Hematopoietic multipotent progenitor cell (in vitro differentiated cells): ENCODE measurements at places on chromosomes 4 and X.
A peak's percentile ranks its signal among the peaks of the same experiment; 100 is the strongest.

GRCh38 chr4:42523066-42523718, 125.9 kb downstream of the SHISA3 start:
- no peak for DNase-seq

DNA sequence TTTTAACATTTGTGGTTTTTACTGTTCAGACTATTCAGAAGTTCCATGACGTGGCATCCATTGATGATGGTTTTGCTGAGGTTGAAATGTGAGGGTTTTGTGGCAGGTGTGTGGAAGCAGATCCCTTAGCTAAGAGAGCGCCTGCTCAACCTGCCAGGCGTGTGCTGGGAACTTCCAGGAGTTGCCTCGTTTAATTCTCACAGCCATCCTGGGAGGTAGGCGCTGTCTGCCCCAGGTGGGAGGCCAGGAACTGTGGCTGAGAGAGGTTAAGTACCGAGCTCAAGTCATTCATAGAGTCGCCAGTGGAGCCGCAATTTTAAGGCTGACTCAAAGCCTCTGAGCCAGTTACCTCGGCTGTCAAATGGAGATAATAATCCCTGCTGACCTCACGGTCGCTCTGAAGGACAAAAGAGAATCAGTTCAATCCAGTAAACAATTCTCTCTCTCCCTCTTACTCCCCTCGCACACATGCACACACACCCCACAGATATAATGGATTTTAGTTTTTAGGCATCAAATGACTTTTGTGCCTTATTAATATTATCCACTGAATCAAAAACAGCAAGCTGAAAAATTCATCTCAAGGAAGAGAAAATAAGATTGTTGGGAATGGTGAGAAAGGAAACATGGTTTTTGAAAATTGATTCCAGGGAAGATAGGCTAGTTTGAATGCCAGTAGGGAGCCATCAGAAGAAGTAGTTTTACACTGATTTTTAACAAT, 171.3 kb downstream of the PTTG2 start:
- DNase-seq = peak; percentile 41

DNA sequence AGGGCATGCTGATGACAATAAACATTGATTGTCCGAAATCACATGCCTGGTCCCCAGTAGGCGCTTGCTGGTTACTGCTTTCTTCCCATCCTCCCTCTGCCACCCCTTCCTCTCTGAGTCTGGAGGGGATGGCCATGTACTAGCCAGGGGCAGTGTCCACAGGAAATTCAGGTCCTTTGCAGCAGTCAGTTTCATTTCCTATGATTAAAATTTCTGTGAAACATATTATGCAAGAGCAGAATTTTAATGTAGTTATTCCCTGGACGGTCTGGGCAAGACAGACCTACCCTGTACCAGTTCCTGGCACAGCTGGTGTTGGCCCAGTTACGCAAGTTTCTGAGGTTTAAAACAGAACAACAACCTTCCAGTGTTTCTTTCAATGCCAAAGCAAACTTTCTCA, 28.2 kb upstream of the TLR2 start:
- no peak for DNase-seq

DNA sequence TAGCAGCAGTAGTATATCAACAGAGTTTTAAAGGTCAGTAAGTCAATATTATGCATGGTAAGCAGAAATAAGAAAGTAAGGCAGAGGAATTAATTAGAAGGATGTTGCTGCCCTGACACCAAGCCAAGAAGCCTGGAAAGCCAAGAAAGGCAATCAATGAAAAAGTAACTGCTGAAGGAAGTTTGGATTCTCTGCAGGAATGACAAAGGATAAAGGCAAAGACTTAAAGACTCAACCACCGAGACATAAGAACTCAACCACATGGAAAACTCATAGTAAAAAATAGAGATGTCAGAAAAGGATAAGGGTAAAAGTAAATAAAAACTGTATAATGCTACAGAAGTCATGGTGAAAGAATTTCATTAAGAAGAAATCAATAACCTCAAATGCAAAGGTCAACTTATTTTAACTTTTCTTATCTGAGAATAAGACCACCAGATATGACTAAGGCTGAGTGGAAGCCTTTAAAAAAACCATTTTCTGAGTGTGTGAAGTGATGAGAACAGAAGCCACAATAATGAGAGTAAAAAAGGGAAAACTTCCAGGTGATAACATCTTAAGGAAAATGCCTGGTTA, 55.2 kb downstream of the NEK1 start:
- DNase-seq = no peak

GRCh38 chrX:19443869-19444526, 71.3 kb downstream of the MAP3K15 start:
- no peak for DNase-seq

DNA sequence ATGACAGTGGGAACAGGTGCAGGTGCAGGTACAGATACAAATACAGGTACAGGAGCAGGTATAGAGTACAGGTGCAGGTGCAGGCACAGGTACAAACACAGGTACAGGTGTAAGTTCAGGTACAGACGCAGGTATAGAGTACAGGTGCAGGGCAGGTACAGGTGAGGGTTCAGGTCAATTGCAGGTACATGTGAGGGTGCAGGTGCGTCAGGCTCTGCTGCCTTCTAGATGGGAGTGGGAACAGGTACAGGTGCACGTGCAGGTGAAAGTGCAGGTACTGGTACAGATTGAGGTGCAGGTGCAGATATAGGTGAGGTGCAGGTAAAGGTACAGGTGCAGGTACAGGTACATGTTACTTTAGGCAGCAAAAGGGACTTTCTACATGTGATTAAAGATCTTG, 85.7 kb downstream of the CRLF2 start:
- no peak for DNase-seq

DNA sequence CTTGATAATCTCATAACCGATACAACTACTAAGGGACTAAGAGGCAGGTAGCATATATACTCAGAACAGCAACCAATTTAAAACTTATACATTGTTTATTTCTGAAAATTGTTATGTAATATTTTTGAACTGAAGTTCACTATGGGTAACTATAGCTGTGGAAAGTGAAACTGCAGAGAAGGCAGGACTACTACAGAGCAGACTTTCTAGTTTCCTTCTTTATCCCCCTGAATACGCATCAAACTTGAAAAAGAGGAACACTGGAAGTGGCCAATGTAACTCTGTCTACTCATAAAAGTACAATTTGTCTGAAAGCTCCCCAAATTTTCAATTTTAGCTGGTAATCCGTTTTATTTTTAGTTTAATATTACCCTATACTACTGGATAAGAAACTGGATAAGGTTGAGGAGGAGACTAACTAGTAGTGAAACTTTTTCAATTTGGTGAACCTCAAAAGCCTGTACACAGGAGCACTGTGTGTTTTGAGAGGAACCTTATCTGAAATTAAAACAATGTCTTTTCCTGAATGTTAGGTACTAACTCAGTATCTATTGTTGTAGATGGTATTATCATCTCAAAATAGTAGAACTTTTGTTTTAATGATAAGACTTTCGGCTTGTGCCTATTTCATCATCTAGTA, 225.8 kb downstream of the GABRG1 start:
- DNase-seq = peak; percentile 8

GRCh38 chrX:100698551-100698950, 33.4 kb downstream of the SYTL4 start:
- peak; percentile 15 for DNase-seq

GRCh38 chrX:275967-276580, 5.1 kb upstream of the PLCXD1 start:
- DNase-seq = peak; percentile 33

GRCh38 chrX:108285356-108285755, 152.9 kb downstream of the COL4A6 start:
- no peak for DNase-seq

GRCh38 chrX:12174358-12174757, 36.1 kb downstream of the FRMPD4 start:
- no peak for DNase-seq

- no peak for DNase-seq
Observed at GRCh38 chr4:95216636-95217035, 332.1 kb downstream of the UNC5C start.

DNA sequence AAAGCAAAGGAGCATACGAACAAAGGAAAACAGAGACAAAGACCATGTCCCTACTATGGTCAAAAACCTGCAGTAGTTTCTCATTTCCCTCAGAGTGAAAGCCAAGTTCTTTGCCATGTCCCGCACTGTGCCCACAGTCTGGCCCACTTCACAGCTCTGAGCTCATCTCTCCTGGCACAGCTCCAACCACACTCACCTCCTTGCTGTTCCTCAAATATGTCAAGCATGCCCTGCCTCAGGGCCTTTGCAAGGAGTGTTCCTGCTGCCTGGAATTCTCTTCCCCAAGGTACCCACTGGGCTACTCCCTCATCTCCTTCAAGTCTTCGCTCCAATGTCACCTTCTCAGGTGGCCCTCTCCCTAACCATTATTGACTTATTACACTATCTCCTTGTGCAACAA, 72.1 kb downstream of the COX18 start:
- no peak for DNase-seq

GRCh38 chrX:67893931-67894330, 350.1 kb downstream of the AR start:
- no peak for DNase-seq

DNA sequence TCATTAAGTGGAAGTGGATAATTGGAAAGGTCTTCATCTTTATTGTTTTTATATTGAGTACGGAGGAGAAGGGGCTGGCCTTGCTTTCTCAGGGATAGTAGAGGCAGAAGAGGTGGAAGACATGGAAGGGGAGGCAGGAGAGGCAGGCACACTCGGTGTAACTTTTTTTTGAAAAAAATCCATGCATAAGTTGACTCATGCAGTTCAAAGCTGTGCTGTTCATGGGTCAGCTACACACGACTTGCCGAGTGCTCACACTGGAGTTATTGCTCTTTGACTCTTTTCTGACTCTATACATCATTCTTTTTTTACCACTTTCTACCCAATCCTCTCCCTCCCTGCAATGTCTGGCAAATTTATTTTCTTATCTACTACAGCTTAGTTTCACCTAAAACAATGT, 158.3 kb upstream of the AADAT start:
- DNase-seq = no peak

GRCh38 chrX:18003876-18004275, 142.8 kb upstream of the RAI2 start:
- DNase-seq = no peak
